Right lung (tissue), 10 donors: ENCODE measurements at places on chromosomes 3 and 15. TPM values are rescaled to one million over a fixed set of nuclear protein-coding genes. Genes with fewer than 3 reads are reported as not detected.

- peak; percentile 78 for DNase-seq
These were observed 29.3 kb upstream of the TRAK1 start for GRCh38 chr3:42061713-42062380.

DNA sequence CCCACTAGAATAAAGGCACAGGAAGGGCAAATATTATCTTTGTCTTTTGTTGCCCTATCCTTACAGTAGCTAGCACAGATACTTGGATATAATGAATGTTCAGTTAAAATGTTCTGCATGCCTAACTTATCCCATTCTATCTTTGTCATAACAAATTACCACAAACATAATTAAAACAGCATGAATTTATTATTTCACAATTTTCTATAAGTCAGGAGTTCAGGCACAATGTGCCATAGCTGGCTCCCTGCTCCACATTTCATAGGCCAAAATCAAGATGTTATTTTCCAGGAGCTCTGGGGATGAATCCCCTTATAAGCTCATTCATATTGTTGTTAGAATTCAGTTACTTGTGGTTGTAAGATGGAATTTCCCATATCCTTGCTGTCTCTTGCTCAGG lies 975.5 kb downstream of the IGSF11 start:
- no peak for DNase-seq

- no peak for DNase-seq
These were observed 16.5 kb upstream of the DIPK2A start for GRCh38 chr3:143955113-143955512.

DNA sequence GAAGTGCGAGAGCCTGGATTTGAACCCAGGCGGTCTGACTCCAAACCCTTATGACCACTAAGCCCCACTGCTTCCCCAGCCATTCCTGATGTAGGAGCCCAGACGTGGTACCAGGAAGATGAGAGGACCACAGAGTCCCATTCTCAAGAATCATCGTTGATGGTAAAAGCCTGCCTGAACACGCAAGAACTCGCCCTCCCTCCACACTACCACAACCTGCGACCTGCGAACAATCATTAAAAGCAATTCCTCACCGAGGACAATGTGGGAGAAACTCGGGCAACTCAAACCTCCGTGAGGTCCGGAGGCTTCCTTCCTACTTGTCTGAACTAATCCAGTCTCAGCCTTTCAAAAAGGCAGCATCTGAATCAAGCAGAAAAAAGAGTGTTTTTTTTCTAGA lies 10.3 kb downstream of the MAGI1 start:
- no peak for DNase-seq

GRCh38 chr3:141240286-141240685 lies 8.7 kb downstream of the PXYLP1 start:
- DNase-seq: no peak

DNA sequence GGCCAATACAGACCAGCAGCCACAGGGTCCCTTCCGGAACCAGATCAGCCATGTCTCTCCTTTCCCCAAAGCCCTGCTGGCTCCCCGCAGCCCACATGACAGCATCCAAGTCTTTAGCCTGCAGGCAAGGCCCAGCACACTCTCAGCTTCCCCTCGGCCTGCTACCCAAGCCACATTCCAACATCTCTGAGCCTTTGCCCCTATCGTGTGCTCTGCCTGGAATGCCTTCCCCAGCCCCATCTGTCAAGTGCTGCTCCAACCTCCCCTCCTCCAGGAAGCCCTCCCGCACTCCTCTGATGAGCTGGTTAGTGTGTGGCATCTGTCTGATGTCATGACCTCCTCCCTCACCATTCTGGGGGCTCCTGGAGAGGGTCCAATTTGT lies 8.5 kb downstream of the PLXND1 start:
- DNase-seq: no peak

GRCh38 chr3:127226946-127227842 lies 34.3 kb downstream of the PRR23E start:
- no peak for DNase-seq

DNA sequence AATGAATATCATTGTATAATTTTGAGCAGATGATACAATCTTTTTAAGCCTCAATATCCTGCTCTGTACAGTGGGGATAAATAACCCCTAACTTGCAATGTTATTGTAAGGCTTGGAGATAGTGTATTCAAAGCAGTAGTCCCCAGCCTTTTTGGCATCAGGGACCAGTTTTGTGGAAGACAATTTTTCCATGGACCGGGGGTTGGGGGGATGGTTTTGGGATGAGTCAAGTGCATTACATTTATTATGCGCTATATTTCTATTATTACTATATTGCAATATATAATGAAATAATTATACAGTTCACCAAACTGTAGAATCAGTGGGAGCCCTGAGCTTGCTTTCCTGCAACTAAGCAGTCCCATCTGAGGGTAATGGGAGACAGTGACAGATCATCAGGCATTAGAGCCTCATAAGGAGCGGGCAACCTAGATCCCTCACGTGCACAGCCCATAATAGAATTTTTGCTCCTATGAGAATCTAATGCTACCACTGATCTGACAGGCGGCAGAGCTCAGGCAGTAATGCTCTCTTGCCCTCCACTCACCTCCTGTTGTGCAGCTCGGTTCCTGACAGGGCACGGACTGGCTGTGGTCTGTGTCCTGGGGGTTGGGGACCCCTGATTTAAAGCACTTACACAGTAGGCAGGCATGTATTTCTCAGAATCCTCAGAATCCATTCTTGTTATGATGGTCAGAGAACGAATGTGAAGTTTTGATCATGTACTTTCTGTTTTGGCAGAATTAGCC lies 102.2 kb downstream of the PTPRG start:
- DNase-seq: no peak

DNA sequence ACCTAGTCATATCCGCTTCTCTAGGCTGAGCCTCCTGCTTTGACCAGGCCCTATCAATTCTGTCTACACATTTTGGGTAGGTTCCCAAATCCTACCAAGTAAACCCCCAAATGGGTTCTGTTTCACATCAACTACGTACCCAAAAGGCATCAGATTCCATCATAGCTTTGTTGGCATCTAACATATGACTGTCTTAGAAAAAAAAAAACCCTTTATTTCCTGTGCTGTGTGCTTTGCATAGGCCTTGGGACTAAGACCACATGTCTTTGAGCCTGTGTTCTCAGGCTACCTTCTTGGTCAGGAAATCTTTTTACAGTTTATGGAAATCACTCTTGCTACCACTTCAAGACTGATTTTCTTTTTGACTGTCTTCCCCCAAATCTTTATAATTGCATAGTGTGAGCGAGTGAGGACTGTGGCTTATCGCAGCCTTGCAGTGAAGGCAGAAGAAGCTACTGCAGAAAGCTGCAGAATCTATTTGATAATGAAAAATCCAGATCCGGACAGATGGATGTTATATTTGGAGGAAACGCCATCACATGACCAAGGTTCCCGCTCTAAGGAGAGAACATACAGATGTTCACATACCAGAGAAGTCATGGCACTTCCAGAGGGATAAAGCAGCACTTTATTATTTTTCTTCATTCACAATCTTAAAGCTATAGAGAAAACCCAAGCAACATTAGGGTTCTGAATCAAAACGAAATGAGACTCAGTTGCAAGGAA lies 111.2 kb downstream of the EOMES start:
- DNase-seq: no peak

DNA sequence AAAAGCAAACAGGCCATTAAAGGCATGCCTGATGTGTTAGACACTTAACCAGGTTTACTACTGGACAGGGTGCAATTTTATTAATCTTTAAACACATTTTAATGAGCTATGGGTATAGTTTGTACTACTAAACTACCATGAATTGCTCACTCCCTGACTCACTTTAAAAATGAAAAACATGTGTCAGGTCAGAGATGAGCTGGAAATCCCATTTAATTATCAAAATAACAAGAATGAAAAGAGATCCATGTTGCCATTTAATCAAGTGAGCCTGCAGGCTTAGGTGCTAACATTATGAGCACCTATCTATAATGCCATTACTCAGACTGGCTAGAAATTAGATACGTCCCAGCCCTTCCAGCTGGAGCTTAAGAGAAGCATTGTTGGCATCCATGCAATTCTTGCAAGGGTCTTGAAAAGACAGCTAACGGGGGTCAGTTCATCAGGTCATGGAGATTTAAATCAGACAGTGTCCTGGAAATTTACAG lies 224.4 kb downstream of the THRB start:
- no peak for DNase-seq

DNA sequence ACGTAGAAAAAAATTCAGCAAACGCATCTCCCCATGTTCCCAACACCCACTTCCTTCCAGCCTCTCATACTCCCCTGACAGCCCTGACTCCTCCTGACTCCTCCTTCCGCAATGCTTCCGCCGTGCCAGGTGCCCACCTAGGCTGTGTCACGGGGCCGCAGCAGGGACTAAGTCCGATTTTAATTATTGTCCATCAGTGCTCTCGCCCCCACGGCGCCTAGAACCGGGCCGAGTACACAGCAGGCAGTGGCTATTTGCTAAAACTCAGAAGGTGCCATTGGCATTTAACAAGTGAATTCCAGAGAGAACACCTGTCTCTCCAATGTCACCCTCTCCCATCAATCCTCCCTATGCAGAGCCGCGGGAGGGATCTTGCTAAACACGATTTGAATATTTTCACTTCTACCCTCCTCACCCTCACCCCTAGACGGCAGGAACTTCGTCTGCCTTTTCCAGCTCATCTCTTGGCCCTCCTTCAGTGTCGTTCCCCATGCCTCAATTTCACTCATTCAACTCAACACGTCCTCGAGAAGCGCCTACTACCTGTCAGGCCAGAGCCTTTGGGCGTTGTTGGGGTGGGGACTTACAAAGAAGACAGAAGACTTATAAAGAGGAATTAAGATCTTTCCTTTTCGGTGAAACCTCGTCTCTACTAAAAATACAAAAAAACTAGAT lies 11.5 kb upstream of the SHF start:
- no peak for DNase-seq

- no peak for DNase-seq
These were observed 45.0 kb upstream of the FOXP1 start for GRCh38 chr3:71628522-71628921.

GRCh38 chr3:61439122-61439458 lies 122.3 kb upstream of the PTPRG start:
- DNase-seq: no peak

DNA sequence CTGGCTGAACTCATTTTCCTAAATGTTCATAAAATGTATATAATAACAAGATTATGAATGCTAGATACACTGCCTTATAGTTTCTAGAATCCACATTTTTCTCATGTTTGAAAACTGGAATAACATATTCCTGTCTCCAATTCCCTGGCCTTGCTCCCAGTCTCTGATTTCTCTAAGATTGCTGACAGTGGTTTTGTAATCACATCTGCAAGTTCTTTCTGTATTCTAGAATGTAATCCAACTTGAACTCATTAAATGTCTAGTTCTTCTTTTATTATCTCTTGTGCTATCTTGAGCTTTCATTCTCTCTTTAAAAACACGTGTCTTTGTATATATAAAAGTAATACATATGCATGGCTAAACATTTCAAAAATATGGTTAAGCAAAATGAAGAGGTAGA lies 215.2 kb upstream of the ADAMTS9 start:
- DNase-seq: peak; percentile 46

GRCh38 chr3:55435491-55435890 lies 51.6 kb downstream of the WNT5A start:
- no peak for DNase-seq

DNA sequence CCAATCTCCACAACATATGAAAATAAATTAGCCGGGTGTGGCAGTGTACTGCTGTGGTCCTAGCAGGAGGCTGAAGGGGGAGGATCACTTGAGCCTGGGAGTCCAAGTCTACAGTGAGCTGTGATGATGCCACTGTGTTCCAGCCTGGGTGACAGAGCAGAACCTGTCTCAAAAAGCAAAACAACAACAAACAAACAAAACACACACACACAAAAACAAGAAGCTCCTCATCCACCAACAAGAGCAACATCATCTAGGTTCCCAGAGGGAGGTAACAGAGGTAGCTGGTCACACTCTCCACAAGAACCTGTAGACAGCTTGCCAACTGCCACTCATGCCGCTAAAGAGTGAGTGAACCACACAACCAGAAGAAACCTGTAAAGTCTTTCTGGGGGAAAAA lies 34.8 kb downstream of the PTPN9 start:
- no peak for DNase-seq

Gene CPA3
- polyA plus RNA-seq: 0.36 TPM

Gene SAMMSON
- 0.19 TPM for polyA plus RNA-seq

Gene PPM1L
- 5.9 TPM for polyA plus RNA-seq

Gene EMC7
- polyA plus RNA-seq: 58.5 TPM

Gene MESP1
- polyA plus RNA-seq: 0.12 TPM

Gene SEMA7A
- polyA plus RNA-seq: 4.2 TPM

Gene SLC28A1
- 0.24 TPM for polyA plus RNA-seq

Gene IGSF11
- polyA plus RNA-seq: 1.7 TPM

Gene GOLGA6L2
- not detected for polyA plus RNA-seq

Gene PCSK6
- 21.1 TPM for polyA plus RNA-seq

Gene GABRR3
- not detected for polyA plus RNA-seq
